ENCODE measurements at places on chromosomes 2 and 18. TPM values are rescaled to one million over a fixed set of nuclear protein-coding genes. Genes with fewer than 3 reads are reported as not detected.
A peak's percentile ranks its signal among the peaks of the same experiment; 100 is the strongest.

Gene ANAPC1
- total RNA-seq, result 175 TPM

GRCh38 chr2:98518101-98518500, 73.4 kb downstream of the INPP4A start:
- no peak overlapping the region for H3K27ac ChIP-seq
- no peaks in the 10 kb centered on the region for H3K36me3 ChIP-seq
- H3K27me3 ChIP-seq, result no peaks in the 10 kb centered on the region
- H3K4me1 ChIP-seq, result no peaks in the 10 kb centered on the region
- peak; percentile 37 for DNase-seq

GRCh38 chr2:23400703-23401102, 15.7 kb downstream of the KLHL29 start:
- peaks cover 17% of the 10 kb centered on the region for H3K4me1 ChIP-seq
- H3K36me3 ChIP-seq, result no peaks in the 10 kb centered on the region

GRCh38 chr2:171991027-171991426, 8.7 kb upstream of the METAP1D start:
- no peaks in the 10 kb centered on the region for H3K4me1 ChIP-seq
- H3K27me3 ChIP-seq, result no peaks in the 10 kb centered on the region
- no peak overlapping the region for H3K4me3 ChIP-seq
- H3K36me3 ChIP-seq, result no peaks in the 10 kb centered on the region
- DNase-seq, result no peak

- H3K27me3 ChIP-seq, result no peaks in the 10 kb centered on the region
- no peaks in the 10 kb centered on the region for H3K4me1 ChIP-seq
- H3K36me3 ChIP-seq, result no peaks in the 10 kb centered on the region
- no peak for DNase-seq
- H3K27ac ChIP-seq, result no peak overlapping the region
These were observed 168.2 kb upstream of the LRP1B start for GRCh38 chr2:142299021-142299420.

- no peak overlapping the region for H3K27ac ChIP-seq
- H3K27me3 ChIP-seq, result no peaks in the 10 kb centered on the region
- no peaks in the 10 kb centered on the region for H3K36me3 ChIP-seq
These were observed 485.1 kb downstream of the NRXN1 start for GRCh38 chr2:50546790-50547189.

- H3K4me1 ChIP-seq, result peaks cover 10% of the 10 kb centered on the region
- H3K27me3 ChIP-seq, result no peaks in the 10 kb centered on the region
- H3K36me3 ChIP-seq, result no peaks in the 10 kb centered on the region
- no peak overlapping the region for H3K4me3 ChIP-seq
These were observed 365.9 kb downstream of the LRRTM1 start for GRCh38 chr2:79938648-79939047.

DNA sequence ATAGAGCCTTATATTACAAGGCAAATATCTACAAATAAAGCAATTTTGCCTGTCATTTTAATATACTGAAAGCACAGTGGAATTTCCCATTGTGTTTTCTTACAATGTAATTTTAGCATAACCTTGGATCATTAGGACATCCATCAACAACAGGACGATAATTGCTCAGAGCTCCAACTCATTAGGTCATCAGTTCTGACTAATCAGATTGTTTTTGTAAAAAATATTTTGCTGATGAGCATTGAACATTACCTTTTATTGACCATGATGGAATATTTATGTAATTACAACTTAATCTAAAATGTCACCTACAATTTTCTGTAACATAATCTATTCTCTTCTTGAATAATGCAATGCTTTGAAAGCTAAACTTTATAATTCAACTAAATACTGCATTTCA, 215.3 kb upstream of the DSEL start:
- no peaks in the 10 kb centered on the region for H3K27me3 ChIP-seq
- DNase-seq, result no peak
- no peak overlapping the region for H3K4me3 ChIP-seq
- no peaks in the 10 kb centered on the region for H3K4me1 ChIP-seq
- H3K36me3 ChIP-seq, result no peaks in the 10 kb centered on the region
- no peak overlapping the region for H3K27ac ChIP-seq

Gene ANKRD53
- total RNA-seq, result 0.73 TPM

DNA sequence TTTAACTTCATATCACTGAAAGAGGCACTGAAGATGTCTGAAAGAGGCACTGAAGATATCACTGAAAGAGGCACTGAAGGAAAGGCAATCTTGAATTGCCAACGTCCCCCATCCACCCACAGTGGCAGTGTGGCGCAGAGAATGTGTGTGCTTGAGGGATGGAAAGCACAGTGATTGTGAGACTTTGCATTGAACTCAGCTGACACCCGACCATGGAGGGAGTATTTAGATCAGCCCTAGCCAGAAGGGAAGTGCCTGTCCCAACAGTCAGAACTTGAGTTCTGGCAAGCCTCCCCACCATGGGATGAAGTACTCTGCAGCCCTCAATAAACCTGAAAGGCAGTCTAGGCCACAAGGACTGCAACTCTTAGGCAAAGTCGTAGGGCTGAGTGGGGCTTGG, 33.8 kb downstream of the MAP4K3 start:
- 0 out of 2 replicates have a peak overlapping the region, but pooled peaks have one; percentile 16 for H3K27ac ChIP-seq
- H3K4me1 ChIP-seq, result peaks cover 75% of the 10 kb centered on the region
- no peak overlapping the region for H3K4me3 ChIP-seq

Gene HOXD10
- total RNA-seq, result not detected

GRCh38 chr2:29496198-29496597, 381.0 kb downstream of the CLIP4 start:
- no peaks in the 10 kb centered on the region for H3K36me3 ChIP-seq
- no peak for DNase-seq
- H3K27ac ChIP-seq, result no peak overlapping the region
- no peaks in the 10 kb centered on the region for H3K4me1 ChIP-seq
- H3K27me3 ChIP-seq, result no peaks in the 10 kb centered on the region
- H3K4me3 ChIP-seq, result no peak overlapping the region

Measured in GM23338 (cell line).